Psoas muscle (tissue), 8 donors: ENCODE measurements at places on chromosomes 7 and 10.
A peak's percentile ranks its signal among the peaks of the same experiment; 100 is the strongest.

DNA sequence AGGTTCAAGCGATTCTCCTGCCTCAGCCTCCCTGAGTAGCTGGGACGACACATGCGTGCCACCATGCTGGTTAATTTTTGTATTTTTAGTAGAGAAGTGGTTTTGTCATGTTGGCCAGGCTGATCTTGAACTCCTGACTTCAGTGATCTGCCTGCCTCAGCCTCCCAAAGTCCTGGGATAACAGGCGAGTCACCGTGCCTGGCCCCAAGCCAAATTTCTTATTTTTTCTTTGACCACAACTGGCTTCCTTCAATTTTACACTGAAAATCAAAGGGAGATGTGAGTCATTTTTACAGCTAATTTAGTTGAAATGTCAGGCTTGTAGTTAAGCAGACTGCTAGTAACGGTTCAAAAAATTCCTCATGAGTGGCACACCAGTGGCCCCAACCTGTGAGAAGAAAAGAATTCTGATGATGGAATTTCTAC, 7.8 kb downstream of the RNF216 start:
- no peak for DNase-seq

DNA sequence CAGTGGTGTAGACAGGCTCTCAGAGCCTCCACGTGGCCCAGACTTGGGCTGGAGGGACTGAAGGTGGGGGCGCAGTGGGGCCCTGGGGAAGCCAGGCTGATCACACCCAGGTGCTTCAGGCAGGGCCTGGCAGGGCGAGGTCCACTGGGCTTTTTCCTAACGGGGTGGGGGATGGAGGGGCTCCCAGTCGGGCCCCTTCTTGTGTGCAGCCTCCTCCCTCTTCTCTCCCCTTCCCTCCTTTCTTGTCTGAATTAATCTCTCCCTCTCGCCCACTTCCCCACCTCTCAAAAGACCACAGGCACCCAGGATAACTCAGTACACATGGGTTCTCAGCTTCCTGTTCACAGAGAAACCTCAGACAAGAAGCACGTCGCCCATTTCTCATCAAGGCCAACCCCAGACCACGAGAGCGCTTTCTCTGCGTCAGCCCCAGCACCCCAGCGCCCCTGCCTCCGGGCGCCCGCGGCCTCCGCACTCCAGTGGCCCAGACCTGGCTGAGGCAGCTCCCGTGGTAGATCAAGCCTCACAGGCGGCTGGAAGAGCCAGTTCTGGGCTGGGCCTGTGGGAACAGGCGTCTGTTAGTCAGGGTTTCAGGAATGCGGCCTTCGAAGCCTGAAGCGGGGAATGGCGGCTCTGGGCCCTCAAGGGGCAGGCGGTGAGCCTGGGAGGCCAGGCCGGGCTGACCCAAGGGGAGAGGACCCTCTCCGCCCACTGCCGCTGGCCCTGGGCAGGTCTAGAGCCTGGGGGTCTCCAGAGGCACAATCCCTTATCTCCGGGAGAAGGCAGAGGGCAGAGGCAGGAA, 50.6 kb downstream of the PWWP2B start:
- no peak for DNase-seq

- DNase-seq: no peak
Observed at GRCh38 chr7:27066148-27066547, 29.7 kb downstream of the HOXA1 start.

DNA sequence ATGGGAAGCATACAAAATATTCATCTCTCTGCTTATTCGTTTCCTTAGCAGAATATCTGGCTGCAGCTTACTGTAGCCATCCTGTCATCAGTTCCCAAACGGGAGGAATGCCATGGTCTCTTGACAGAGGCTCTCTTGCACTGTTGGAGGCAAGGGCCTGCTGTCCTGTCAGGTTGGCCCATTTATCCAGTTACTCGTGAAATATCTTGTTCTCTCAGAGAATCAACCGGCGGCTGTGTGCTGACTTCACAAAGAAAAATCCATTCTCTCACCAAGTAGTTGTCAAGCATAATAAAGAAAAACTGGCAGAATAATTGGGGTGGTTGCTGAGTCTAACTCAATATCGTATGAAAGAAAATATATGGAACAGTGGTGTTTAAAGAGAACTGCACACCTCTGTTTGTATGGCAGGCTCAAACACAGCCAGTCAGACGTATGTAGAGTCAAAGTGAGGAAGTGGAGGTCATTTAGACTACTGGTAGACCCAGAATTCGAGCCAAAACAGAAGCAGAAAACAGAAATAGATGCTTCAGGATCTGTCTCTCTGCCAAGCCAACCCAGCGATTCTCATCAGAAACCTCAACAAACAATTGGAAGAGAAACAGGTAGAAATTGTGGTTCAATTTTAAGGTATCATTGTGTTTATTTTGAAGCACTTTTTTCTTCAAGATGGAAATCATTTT, 349.2 kb upstream of the PRKCQ start:
- no peak for DNase-seq

- no peak for DNase-seq
Observed at GRCh38 chr7:128006550-128007302, 24.5 kb downstream of the LRRC4 start.

DNA sequence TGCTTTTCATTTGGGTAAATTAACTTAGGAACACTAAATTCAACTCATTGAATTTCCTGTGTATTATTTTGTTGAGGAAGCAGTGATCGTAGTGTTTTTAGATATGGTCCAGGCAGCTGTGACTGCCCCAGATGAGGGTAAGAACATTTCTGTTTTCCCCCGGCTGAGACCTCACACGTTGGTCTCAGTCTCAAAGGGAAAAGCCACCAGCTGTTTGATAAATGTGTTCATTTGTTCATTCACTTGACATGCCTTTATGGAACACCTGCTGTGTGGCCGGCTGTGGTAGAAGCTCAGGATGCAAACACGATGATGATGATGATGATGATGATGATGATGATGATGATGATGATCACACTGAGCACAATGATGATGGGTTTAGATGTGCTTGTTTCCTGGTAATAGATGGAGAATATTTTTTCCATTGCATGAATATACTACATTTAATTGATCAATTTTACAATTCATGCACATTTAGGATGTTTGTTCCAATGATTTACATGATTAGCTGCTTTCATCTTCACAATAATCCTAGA, 125.6 kb upstream of the ZNF32 start:
- DNase-seq: no peak

- DNase-seq: no peak
Observed at GRCh38 chr7:33581236-33581635, 324.1 kb upstream of the BMPER start.

- DNase-seq: no peak
Observed at GRCh38 chr10:114662646-114663217, 4.7 kb upstream of the ABLIM1 start.

GRCh38 chr7:157445956-157446295, 109.1 kb downstream of the DNAJB6 start:
- peak; percentile 35 for DNase-seq
